HT1080 (cell line): ENCODE measurements at places on chromosomes 16 and 17. TPM values are rescaled to one million over a fixed set of nuclear protein-coding genes. Genes with fewer than 3 reads are reported as not detected.

FOXJ1 gene
- not detected in 2 replicates for total RNA-seq

TLK2 gene
- 29.4 and 35.0 TPM in 2 replicates for total RNA-seq

GRCh38 chr17:57182621-57183020 lies 73.7 kb upstream of the MSI2 start:
- DNase-seq, result no peak

DNA sequence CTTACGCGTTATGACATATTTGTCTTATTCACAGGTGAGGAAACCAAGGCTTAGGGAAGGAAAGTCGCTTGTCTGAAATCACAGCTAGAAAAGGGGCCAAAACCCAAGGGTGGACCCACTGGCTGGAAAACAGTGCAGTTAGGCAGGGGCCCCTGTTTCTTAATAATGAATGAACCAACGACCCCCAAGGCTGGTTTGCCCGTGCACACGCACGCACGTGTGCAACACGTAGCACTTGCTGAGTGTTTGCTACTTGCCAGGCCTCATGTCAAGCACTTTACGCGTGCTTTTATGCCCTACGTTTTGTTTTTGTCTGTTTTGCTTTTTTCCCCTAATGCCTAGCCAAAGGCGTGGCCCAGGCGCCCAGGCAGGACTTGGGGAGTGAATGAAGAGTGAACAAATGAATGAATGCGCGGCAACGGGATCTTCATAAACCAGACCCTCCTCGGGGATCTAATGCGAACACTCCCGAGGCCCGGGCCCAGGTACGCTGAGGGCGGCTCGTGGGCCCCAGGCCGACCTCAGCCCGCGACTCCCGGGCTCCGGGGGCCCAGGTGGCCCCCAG lies 571 bp upstream of the USP10 start:
- DNase-seq, result no peak

GRCh38 chr17:61848896-61849295 lies 14.4 kb downstream of the BRIP1 start:
- DNase-seq, result no peak

- peak; percentile 81 for DNase-seq
Measured at GRCh38 chr17:81513372-81513752, 763 bp upstream of the ACTG1 start.

- peak; percentile 47 for DNase-seq
Measured at GRCh38 chr17:2087597-2088211, 32.8 kb downstream of the HIC1 start.

GRCh38 chr17:5226940-5227878 lies 7.5 kb downstream of the SCIMP start:
- no peak for DNase-seq
